ENCODE measurements at places on chromosomes 6 and 20.

GRCh38 chr6:81988446-81988845 is 236.0 kb upstream of the TENT5A start:
- no peak for DNase-seq

- DNase-seq: no peak
These were observed 281.4 kb upstream of the RGS17 start for GRCh38 chr6:153412519-153412918.

DNA sequence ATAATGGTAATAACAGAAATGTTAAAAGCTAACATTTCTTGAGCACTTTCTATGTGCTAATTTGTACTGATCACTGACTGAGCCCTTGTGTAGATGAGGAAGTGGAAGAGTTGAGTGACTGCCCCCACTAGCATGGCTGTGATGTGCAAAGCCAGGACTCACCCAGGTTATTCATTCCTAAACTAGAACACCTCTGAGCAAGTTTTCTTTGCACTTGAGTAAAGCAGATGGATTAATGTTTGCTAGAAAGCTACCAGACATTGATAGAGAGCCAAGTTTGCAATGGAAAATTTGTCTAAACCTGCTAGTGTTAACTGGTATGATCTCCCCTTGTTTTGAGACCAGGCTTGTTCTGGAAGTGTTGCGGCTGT is 467.4 kb upstream of the PLCB4 start:
- no peak for DNase-seq

- no peak for DNase-seq
These were observed 25.0 kb downstream of the ULBP1 start for GRCh38 chr6:149988550-149989346.

- DNase-seq: no peak
These were observed 4.6 kb downstream of the MAP3K4 start for GRCh38 chr6:160996131-160996601.

DNA sequence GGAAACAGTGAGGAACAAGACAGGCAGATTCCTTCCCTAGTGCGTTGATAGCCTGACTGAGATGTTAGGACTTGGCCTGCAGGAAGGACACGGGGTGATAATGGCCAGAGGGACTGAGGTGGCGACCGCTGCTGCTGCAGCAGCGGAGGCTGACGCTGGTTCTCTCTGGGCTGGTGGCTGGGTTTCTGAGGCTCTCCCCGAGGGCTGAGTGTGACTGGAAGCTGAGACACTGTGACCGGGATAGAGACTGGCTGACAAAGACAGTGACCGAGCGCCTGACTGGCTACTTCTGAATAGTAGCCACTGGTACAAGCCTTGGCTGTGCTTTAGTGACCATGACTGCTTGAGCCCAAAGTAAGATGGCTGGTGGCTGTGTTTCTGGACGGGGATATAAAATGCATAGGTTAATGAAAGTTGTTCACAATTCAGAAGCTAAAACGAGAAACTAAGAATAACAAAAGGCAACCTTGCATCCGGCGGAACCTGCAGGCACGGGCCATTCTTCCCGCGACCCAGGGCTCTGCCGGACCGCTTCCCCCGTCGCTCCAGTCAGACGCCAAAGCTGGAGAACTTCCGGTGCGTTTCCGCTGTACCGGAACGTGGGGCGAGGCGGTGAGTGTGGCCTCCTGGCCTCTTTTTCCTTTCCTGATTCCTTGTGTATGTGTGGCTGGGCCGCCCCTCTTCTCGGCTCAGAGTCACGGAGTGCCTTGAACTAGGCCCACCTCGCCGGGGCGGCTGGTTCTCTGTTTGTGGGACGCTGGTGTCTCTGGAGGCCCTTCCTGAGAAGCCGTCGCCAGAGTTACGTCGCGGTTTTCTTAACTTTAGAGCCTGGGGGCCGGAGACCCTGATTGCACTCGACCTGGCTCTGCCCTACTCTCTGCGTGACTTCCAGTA is at the start of gene AAR2:
Gene AAR2 (plus strand): TSS at position 587 of the 894 bp plus-strand sequence. CDS start 3,391 bp downstream, outside the sequence.
- DNase-seq: peak; percentile 87

- no peak for DNase-seq
These were observed 40.7 kb downstream of the RGS17 start for GRCh38 chr6:153090241-153090930.

- no peak for DNase-seq
These were observed 129.9 kb upstream of the CHD6 start for GRCh38 chr20:41748051-41748450.

- DNase-seq: no peak
These were observed 122.2 kb upstream of the SYNCRIP start for GRCh38 chr6:85764844-85765243.

- no peak for DNase-seq
These were observed 113.3 kb downstream of the CRYBG1 start for GRCh38 chr6:106473812-106474211.

GRCh38 chr6:153210083-153210482 is 79.0 kb upstream of the RGS17 start:
- no peak for DNase-seq

GRCh38 chr6:41463062-41463930 is 82.9 kb upstream of the FOXP4 start:
- no peak for DNase-seq

DNA sequence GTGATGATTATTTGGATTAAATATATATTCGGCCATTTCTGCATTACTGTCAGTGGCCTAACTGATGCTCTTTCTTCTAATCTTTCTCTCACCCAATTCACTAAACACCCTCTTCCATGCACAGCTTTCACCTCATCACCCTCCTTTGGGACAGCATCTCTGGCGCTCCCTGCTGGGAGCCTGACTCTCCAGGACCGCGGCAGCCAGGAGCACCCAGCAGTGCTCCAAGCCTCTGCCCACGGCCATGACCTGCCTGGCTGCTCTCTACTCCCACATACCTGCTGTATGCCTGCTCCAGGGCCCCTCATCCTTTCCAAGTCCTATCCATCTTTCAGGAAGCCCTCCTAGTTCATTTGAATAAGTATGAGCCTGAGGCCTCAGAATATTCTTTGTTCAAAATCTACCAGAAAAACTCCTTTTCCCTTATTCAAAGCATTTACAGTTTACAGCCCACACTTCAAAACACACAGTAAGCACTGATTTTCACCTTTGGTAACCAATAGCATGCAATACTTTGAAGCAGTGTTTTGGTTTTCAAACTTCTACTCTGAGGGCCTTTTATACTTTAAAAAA is 15.2 kb downstream of the CTCFL start:
- DNase-seq: peak; percentile 44

DNA sequence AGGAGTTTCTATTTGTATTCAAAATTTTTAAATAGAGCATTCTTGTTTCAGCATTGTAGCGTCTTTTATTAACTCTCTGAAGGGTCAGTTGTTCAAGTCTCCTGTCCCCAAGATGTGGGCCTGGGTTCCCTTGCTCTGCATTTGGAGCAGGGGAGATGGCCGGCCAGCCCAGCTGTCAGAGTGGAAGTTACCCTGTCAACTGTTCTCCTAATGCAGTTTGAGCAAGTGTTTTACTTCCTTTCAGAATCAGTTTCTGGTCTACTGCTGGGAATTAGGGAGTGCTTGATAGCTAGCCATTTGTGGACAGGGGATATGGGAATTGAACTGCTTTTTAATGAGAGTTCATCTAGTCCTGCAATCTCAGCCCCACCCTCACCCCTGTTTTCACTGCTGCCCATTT is 116.6 kb downstream of the QKI start:
- DNase-seq: peak; percentile 21

DNA sequence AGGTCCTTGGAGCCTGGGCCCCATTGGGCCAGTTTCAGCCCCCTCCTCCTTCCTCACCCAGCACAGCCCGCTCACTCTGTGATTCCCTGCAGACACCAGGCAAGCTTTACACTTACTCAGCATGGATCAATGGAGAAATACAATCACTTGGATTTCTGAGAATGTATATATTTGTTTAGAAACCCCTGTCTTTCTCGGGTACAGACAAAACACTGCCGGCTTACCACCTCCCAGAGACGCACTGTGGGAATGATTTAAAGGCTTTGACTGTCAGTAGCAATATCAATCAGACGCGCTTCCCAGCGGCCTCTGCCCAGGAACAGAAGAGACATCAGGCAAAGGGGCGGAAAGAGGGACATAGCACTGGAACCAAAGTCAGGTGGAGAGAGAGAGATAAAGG is 186.5 kb downstream of the MAFB start:
- DNase-seq: peak; percentile 94

GRCh38 chr6:46469021-46469420 is 22.2 kb downstream of the RCAN2 start:
- DNase-seq: no peak

DNA sequence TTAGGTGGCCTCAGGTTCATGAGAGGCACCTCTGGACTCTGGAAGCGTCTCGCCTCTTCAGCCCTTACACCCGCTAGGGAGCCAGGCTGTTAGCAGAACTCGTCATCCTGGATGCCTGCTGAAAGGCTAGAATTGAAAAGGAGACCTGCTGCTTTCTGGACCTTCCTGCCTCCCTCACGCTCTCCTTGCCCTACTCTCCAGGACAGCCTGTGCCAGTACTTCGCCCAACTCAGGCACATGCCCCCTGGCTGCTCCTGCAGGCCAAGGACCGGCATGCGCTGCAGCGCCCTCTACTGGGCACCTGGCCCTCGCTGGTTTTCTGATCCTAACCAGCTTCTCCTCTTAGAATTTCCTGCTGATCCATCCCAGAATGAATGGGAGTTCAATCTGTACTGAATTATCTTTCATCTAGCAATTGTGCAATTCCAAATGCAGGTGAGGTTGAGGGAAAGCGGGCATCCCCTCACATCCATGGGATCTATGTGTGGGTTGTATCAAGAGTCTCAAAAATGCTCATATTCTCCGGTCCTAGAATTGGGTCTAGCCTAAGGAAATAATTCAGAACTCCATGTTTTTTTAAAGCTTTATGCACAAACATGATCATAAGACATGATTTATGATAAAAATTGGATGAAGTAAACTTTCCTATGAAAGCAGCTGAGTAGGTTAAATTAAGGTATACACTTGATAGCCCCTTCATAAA is 78.0 kb downstream of the PTPN1 start:
- DNase-seq: peak; percentile 77

DNA sequence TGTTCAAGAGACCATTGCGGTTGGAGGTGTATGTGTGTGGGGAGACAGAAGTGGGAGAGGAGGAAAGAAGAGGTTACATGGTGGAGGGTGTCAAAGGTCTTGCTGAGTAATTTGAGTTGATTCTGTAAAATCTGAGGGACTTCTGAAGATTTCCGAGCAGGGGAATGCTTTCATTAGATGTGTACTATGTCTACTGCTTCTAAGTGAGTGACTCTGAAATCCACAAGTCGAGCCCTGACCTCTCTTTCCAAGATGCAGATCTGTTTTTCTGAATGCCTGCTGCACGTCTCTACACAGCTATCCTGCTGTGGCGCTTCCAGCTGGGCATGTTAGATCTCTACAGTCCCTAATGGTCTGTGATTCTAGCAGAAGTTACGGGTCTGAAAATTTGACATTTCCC is 209.8 kb downstream of the ATXN1 start:
- DNase-seq: peak; percentile 9

- DNase-seq: no peak
These were observed 501.8 kb upstream of the SULF2 start for GRCh38 chr20:48287021-48287494.

DNA sequence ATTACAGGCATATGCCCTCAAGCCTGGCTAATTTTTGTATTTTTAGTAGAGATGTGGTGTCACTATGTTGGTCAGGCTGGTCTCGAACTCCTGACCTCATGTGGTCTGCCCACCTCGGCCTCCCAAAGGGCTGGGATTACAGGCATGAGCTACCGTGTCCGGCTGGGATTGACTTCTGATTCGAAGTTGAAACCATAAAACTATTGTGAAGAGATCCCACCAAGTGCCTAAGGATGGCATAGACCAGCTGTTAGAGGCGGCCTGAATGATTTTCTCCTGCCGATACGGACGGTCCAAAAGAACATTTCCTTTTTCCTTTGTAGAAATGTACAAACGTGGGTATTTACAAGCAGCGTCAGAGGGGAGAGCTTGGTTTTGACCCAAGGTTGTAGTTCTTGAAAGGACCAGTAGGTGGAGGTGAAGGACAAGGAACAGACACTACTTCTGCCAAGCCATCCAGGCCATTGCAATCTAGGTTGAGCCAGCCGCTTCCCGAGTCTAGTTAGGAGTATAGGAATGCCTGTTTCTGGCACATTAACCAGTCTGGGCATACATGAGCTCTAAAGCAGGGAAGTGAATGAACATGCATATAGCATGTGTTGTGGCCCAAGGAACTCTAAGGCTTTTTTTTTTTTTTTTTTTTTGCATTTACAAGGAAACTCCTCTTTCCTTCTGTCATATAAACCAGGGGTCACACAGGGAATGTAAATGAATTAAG is 29.0 kb downstream of the MOCS3 start:
- peak; percentile 88 for DNase-seq

DNA sequence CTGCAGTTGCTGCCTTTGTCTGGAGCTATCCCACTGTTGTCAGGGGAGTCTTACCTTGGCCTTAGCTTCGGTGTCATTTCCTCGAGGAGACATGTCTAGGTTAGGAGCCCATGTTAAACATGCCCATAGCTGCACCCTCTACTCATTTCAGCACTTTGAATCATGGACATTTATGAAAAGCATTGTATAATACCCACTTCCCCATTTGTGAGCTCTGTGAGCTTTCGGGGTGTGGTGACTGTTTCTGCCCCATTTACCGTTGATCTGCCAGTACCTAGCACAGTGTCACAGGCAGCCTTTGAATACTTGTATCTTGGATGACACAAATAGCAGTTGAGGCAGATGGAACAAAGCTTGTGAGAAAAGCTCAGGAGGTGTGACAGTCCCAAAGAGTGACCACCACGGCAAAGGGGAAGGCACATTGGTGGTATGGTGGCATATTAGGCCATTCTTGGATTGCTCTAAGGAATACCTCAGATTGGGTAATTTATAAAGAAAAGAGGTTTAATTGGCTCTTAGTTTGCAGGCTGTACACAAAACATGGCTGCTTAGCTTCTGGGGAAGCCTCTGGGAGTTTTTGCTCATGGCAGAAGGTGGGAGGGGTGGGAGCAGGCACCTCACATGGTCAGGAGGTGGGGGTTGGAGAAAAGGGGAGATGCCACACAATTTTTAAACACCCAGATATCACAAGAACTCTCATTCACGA is 42.0 kb downstream of the JARID2 start:
- DNase-seq: no peak

DNA sequence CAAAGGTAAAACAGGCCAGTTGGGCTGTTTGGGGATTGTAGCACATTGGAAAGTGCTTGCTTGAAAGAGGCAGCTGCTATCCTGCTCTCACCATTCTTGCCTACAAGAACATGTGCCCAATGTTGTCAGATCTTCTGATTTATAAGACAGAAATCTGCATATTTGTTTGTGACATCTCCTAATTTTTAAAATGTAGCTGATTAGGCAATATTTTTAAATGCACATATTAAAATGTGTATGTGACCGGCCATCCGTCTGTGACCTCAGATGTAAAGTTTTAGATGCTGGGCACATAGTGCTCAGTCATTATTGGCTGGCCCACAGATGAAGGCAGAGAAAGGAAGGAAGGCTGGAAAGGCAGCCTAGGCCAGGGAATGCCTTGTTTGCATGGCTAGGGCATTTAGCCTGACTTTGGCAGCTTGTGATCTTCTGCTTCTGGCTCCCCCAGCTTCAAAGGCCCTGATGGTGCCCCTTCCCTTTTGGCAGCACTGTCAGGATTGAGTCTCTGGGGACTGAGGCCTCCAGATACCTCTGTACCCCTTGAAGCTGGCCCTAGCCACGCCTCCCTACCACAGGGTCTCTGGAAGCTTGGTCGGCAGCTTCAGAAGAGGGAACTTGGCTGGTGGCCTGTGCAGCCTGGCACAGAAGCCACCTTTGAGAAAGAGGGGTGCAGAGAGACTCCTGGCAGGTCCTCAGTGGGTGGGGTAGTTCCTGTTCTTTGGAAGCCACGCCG is 6.4 kb downstream of the SNPH start:
- no peak for DNase-seq

GRCh38 chr6:71537717-71538116 is 249.1 kb downstream of the OGFRL1 start:
- DNase-seq: no peak

- no peak for DNase-seq
These were observed 88.3 kb downstream of the DTNBP1 start for GRCh38 chr6:15574486-15574885.

GRCh38 chr6:32947552-32948465 is 5.1 kb downstream of the HLA-DMA start:
- DNase-seq: peak; percentile 78
